ENCODE measurements at places on chromosomes 4 and X.

GRCh38 chr4:69591364-69591763 lies 48.1 kb downstream of the UGT2A2 start:
- no peak for DNase-seq

DNA sequence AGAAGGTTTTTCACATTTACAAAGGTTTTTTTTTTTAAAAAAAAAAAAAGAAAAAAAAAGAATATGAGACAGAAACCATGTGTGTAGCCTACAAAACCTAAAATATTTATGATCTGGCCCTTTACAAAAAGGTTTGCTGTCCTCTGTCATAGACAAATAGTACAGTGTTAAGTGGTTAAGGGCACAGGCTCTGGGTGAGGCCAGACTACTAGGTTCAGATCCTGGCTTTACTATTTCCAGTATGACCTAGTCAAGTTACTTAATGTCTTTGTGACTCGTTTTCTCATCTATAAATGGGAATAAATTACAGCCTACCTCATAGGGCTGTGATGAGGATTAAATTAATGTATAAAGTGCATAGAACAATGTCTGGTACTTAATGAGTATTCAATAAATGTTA lies 56.5 kb downstream of the GAB1 start:
- no peak for DNase-seq

DNA sequence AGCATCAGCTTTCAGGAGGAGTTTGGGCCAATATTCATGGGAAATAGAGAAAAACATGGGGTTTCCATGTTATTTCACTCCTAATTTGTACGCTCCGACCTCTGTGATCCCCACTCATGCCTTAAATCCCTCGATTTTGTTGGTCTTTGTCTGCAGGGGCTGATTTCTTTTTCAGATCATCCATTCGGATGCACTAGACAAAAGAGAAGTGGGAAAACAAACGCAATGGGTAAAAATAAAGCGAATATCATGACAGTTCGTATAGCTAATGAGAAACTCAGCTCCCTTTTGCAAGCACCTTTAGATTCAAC lies 139.1 kb upstream of the PLAC1 start:
- no peak for DNase-seq

- DNase-seq, result no peak
Observed at GRCh38 chr4:84878546-84878945, 87.9 kb downstream of the WDFY3 start.

DNA sequence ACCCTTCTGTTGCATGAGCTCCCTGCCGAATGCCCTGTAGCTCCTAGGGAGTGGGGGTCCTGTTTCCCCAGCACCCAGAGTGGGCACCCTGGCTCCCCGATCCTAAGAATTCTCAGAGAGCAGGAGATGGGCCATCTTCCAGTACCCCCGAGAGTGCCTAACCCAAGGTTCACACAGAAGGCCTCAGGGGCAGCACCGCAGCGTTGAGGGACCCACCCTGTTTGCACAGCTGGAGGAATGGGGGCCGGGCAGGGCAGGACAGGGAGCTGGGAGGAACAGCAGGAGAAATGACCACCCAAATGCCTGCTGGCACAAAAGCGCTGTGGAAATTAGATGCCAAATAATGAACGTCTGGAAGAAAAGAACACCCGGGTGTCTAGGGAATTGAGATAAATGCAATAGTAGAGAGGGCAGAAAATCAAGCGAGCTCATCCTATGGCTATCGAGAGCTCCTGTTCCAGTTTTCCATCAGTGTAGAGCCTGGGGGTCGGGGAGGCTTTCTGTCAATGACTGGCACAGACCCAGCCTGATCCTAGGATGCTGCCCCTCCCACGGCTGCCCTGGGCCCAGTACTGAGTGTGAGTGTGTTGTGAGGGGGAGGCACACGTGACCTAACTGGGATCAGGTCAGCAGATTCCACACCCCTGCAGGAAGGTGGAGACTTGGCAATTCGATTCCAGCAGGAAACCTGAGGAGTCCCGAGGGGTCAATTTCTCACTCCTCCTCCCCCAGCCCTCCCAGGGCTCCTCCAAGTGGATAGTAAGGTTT lies 25.7 kb downstream of the SEPTIN6 start:
- DNase-seq, result no peak

- no peak for DNase-seq
Observed at GRCh38 chrX:110308220-110308619, 9.7 kb downstream of the AMMECR1 start.

DNA sequence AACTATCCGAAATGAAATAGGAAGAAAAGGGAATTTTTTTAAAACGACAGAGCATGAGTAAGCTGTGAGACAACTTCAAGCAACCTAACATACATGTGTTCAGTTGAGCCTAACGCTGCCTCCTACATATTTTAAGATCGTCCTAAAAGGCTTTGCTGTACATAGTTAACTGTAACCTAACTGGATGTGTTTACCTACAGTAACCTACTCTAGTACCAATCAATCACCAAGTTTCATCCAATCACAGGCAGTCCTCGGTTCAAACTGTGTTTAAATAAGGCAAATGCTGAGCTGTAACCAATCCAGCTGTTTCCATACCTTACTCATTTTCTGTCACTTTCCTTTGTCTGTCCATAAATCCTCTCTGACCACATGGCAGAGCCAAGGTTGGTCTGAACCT lies 17.1 kb downstream of the RCHY1 start:
- no peak for DNase-seq

DNA sequence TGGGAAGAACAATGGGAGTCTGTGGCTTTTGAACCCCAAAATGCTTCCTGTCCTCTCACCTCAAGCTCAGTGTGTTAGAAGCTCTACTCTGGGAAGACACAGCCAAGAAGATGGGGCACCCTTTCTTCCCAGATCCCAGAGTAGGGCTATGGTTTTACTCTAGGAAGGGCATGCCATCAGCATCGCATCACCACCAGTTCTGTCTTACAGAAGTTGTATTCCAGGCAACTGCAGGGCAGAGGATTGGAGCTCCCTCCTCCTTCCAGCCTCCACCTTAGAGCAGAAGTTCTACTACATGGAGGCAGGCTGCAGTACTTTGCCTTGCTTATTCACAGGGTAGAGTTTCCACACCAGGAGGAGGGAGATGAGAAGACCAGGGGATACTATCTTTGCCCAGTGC lies 18.1 kb upstream of the ZFX start:
- DNase-seq, result no peak

- no peak for DNase-seq
Observed at GRCh38 chr4:117327491-117327890, 242.1 kb upstream of the TRAM1L1 start.

DNA sequence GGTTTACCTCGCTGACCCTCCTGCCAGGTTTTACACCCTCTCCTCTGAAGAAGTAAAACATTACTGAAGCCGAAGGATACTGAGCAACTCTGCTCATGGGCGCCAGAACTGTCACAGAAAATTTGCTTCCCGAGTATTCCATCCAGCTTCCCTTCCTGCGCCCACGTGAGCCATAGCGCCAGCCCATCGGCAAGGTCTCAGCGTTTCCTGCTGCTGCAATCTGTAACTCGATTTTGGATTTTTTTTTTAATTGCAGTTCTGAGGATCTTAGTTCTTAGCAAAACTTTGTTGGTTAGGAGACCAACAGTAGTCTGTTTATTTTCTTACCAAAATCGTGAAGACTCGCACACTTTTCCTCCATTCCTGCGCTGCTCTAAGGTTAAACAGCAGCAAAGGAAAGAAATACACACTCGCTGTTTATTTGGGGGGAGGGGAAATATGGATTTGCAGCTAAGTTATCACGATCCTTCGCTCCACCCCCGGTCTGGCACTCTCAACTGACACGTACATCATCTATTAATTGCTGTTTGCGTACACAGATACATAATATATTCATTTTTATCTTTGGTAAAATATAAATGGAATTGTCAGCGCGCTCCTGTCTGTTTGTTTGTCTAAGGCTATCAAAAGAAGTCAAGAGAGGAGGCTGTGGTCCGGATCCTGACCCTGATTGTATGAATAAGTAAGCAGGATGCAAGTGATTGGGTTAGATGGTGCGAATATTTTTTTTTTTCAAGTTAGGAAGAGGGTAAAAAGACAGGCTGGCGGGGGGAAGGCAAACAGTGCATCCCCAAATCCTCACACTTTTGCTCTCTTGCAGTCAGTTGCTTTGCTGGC lies at the start of gene TLL1:
Gene TLL1 (plus strand): TSS at position 777 of the 837 bp plus-strand sequence. CDS start 668 bp downstream, outside the sequence.
- no peak for DNase-seq

GRCh38 chr4:59945716-59946115 lies 1254.4 kb upstream of the ADGRL3 start:
- no peak for DNase-seq

DNA sequence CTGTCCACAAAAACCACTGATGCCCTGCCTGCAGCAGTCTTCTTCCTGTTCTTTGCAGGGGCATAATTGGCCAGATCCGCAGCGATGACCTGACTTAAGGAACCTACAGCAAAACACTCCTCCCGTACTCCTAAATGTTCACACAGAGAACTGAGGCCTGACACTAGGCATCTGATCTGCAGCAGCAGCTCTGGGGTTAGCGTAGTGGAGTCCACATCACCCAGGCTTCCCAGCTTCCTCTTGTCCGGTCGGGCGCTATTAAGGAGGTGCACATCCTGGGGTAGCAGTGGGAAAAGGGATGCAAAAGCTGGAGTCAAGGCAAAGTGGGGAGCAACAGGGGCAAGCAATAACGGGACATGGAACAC lies 758 bp downstream of the SCFD2 start:
- no peak for DNase-seq

DNA sequence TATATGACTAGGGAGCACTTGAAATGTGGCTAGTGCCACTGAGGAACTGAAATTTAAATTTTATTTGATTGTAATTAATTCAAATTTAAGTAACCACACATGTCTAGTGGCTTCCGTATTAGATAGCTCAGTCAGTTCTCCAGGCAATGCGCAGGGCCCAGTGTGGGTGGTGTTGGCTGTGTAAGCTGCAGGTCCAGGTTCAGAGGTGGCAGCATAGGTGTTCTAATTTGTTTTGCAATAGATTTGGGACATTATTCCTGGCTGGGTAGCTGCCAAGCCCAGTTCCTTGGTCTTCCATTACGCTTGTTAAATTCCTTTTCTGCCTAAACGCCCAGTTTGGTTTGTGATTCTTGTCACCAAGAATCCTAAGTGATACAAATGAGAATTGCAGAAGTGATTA lies 79.5 kb downstream of the FAM184B start:
- no peak for DNase-seq

- DNase-seq, result no peak
Observed at GRCh38 chrX:34900691-34901090, 41.9 kb upstream of the FAM47B start.

- DNase-seq, result no peak
Observed at GRCh38 chr4:75289914-75290582, 224.2 kb downstream of the RCHY1 start.

- DNase-seq, result no peak
Observed at GRCh38 chr4:28277931-28278330, 1417.3 kb downstream of the STIM2 start.

GRCh38 chr4:99878604-99879003 lies 15.6 kb downstream of the LAMTOR3 start:
- no peak for DNase-seq

GRCh38 chrX:126137899-126138298 lies 28.2 kb downstream of the DCAF12L2 start:
- no peak for DNase-seq

- DNase-seq, result no peak
Observed at GRCh38 chr4:139859876-139860275, 194.3 kb downstream of the MGST2 start.
